ENCODE measurements at places on chromosomes 11 and 22.
A peak's percentile ranks its signal among the peaks of the same experiment; 100 is the strongest.

DNA sequence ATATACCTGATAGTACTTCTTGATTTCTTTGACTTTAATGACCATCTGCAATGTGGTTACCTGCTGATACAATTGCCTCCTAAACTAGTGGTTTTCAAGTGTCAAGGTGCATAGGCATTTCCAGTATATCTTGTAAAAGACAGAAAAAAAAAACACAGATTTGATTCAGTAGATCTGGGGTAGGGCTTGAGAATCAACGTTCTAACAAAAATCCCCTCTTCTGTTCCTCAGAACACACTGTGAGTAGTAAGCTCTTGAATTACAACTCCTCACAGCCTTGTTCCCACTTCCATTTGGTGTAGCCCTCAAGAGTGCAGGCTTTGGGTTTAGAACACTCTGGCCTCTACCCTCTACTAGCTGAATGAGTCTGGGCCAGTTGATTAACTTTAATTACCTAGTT, 78.0 kb upstream of the CTSC start:
- DNase-seq, result no peak

- no peak for DNase-seq
These were observed 588.9 kb downstream of the ETS1 start for GRCh38 chr11:127998421-127998820.

GRCh38 chr11:26700574-26701235, 21.2 kb downstream of the SLC5A12 start:
- no peak for DNase-seq

GRCh38 chr22:50606165-50606945, 5.8 kb downstream of the MAPK8IP2 start:
- no peak for DNase-seq

DNA sequence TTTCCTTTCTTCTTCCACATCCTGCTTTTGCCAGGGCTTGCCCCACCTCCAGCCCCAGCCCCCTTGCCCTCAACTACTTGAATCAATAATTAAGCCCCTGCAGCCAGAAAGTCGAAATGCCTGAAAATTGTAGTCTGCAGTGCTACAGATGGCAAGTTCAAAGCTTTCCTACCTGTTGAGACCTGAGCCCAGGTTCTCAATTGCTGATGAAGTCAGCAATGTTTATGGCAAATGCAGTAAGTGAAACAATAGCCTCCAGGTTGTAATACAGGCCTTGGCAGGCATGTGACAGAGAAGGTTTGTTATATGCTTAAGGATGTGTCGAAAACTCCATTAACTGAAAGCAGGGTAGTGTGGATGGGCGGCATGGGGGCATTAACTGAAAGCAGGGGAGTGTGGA, 181.1 kb upstream of the SESN3 start:
- peak; percentile 11 for DNase-seq

DNA sequence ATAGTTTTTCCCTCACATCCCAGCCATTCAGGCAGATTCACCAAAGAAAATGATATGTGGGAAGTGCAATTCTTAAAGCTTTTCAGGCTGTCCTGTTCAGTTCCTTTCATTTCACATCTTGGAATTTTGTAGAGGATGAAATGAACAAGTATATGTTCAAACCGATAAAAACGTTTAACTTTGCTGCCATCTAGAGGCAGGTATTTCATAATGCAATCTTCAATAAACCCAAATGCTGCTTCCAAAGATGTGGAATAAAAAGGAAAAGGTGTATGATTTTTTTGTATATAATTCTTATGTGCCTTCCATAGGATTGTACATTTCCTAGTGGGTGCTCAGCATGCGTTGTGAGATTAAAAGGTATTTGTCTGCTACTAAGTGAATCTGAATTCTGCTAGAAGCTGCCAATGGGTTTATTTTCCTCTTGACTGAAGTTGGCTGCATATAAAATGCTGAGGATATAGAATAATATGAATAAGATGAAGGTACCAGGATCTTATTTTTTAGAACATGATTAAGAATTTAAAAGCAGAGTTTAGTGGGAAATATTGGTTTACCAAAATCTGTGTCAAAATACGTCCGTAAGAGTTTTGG, 199.3 kb downstream of the PGR start:
- peak; percentile 52 for DNase-seq

DNA sequence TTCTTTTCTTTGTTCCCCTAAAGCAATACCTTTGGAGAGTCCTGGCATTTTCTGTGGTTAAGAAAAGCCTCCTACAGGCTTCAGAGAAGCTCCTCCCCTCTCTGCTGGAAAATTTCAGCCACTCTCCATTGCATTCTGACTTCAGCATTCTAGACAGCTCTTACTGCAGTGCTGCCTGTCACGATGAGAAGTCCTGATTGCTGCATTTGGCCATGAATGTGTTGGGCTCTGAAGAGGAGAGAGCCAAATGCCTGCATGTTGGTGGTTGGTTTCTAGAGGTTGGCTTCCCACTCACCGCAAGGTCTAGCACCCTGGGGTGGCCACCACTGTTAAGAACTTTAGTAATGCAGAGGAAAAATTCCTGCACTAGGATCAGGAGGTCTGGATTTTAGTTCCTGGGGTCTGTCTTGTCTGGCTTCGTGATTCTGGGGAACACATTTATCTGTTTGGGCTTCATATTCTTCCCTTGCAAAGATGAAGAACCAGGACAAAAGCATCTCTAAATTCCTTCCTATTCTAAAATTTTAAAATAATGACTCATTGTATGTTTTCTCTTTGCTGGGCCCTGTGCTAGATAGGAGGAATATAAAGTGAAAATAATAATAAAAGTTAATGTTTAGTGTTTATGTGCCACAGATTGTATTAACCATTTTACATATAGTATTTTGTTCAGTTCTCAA, 38.1 kb downstream of the COA4 start:
- no peak for DNase-seq

DNA sequence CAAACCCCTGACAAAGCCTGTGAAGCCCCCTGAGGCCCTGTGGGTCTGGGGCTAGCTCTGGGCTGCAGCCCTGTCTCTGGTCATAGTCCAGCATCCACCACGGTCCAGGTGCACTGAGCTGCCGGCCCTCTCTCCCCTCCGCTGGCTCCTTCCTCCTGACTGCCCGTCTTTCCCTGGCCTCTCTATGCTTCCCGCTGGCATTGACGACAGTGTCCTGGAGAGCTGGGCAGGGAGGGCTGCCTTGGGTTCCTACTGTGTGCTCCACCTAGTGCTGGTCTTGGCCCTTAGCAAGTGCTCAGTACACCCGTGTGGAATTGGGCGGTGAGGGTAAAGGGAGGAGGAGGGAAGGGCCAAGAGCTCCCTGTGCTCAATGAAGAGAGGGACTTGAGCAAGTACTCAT, 868 bp upstream of the MYEOV start:
- DNase-seq, result no peak

DNA sequence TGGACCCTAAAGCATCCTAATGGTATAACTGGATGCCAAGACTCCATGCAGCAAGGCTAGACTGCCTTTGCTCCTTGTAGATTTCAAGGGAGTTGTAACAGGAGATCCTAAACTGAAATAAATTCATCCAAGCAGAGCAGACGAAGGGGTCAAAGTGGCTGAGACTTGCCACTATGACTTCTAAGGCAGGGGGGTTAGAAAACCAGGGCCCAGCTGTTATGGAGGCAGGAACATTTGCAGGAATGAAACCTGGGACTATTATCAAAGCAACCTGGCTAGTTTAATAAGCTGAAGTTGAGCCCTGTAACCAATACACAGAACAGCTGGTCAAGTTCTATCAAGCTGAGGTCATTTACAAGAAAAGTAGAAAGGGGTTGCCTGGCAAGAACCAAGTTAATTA, 122.2 kb upstream of the TRPC6 start:
- DNase-seq, result no peak

DNA sequence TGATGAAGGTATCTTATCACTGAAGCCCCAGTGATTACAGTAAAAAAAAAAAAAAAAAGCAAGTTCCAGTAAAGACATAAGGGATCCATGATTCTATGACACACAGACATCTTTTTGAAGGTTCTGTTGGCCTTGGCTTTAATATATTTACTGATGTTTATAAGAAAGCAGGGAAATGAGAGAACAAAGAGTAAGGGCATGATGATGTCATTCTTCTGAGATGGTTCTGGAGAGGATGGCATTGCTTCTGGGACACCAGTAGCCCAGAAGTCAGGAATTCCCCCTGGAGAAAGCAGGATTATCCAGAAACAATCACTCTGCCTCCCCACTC, 233.6 kb downstream of the FAM76B start:
- DNase-seq, result no peak

GRCh38 chr11:122100037-122100755, 15.8 kb downstream of the BLID start:
- DNase-seq, result no peak

GRCh38 chr22:36197514-36198146, 4.0 kb downstream of the APOL4 start:
- no peak for DNase-seq

DNA sequence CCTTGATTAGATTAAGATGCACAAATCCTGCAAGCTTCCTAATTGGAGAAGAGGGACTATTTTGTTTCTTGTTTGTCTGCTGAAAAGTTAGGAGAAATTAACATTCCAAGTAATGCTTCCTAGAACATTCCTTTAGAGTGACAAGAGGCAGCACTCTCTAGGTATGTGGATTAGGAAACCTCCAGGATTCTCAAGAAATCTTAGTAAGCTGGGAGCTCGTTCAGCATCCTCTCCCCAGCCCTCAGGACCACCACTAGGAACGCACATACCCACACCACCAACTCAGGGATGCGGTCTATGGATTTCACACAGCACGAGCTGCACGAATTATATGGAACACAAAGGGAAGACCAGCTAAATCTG, 52.9 kb downstream of the NCAPD3 start:
- DNase-seq, result no peak

GRCh38 chr11:111905411-111905810, 6.2 kb downstream of the CRYAB start:
- no peak for DNase-seq

DNA sequence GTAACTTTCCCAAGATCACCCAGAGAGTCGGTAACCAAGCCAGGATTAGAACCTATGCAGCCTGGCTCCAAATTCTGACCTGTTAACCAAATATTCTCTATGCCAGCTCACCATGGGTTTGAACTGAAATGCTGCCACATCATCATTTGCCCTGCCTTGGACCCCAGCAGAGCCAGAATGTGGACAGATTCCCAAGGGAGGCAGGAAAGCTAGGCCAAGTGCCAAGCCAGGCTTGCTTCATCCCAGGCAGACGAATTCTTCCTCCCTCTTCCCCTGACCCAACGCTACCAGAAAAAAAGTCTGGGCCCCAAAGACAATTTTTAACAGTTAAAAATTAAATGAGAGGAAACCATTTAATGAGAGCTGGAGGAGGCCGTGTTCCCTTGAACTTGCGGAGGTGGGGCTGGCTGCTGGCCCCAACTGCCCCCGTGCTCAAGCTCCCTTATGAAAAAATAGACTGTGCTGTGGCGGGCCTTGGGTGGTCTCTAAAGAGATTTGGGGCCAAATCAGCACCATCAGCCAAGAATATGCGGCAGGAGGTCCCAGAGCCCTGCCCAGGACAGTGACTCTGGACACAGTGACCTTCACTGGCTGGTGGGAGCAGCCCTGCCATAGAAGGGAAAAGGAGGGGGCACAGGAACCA, 184.1 kb upstream of the SYT13 start:
- DNase-seq, result no peak

- DNase-seq, result no peak
These were observed 403.6 kb downstream of the TBC1D22A start for GRCh38 chr22:47166033-47166404.

DNA sequence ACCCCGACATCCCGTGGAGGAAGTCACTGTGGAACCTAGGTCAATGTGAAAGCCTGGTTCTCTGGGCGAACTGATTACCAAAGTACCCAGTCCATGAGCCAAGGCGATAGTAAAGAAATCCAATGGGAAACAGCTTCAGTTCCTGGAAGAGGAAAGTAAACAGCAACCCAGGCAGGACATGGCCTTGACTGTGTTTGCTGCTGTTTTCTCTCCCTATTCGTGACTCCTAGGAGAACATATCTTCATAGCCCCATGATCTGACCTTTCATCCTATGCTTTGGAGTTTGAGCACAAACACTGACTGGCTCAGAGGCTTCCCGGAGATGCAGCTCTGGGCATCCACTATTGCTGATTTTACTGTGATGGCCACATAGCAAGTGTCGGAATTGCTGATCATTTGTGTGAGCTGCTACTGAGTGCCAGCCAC, 45.1 kb downstream of the LRFN4 start:
- no peak for DNase-seq

DNA sequence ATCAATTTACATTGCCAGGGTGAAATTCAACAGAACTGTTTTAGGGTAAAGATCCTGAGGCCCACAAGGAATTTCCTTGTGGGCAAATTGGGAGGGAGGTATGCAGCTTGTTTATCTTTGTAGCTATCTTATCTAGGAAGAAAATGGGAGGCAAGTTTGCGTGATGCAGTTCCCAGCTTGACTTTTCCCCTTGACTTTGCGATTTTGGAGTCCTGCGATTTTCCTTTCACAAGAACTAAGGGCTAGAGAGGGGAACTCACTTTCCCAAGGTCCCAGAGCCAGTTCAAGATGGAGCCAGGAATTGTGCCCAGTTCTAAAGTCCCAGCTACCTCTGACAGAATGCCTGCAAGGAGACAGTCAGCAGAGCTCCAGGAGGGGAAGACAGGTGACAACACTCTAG, 30.7 kb downstream of the RIBC2 start:
- no peak for DNase-seq

- no peak for DNase-seq
These were observed 713 bp upstream of the ARL14EP start for GRCh38 chr11:30322191-30322590.

- DNase-seq, result no peak
These were observed 278.5 kb upstream of the CCDC179 start for GRCh38 chr11:23138761-23139160.

- no peak for DNase-seq
These were observed 7.7 kb downstream of the LRRC32 start for GRCh38 chr11:76662656-76663485.

GRCh38 chr22:44211256-44211945, 30.7 kb downstream of the PARVG start:
- no peak for DNase-seq

DNA sequence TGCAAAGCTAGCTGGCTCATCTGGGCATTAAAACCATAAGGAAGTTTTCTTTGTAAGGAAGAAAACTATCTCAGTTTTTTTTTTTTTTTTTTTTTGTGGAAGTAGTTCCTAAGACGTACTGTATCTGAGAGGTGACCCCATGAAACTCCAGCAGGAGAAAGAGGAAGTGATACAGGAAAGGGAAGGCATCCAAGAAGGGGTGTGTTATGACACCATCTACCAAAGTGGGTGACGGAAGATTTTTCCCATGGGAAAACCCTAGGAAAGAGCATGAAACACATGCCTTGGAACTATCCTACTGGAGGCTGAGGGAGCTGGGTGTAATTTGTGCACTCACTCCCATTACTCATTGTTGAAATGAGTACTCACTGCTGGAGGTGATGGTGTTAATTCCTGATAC, 63.8 kb upstream of the ARHGAP20 start:
- DNase-seq, result no peak

GRCh38 chr22:20566420-20567260, 59.2 kb downstream of the MED15 start:
- no peak for DNase-seq

Measured in NCI-H1105 treated with DMSO at 0.1 percent for 48 hours (cell line).